ENCODE measurements at places on chromosomes 16 and 17.

GRCh38 chr17:45096141-45096540 lies 35.0 kb downstream of the NMT1 start:
- DNase-seq = no peak

DNA sequence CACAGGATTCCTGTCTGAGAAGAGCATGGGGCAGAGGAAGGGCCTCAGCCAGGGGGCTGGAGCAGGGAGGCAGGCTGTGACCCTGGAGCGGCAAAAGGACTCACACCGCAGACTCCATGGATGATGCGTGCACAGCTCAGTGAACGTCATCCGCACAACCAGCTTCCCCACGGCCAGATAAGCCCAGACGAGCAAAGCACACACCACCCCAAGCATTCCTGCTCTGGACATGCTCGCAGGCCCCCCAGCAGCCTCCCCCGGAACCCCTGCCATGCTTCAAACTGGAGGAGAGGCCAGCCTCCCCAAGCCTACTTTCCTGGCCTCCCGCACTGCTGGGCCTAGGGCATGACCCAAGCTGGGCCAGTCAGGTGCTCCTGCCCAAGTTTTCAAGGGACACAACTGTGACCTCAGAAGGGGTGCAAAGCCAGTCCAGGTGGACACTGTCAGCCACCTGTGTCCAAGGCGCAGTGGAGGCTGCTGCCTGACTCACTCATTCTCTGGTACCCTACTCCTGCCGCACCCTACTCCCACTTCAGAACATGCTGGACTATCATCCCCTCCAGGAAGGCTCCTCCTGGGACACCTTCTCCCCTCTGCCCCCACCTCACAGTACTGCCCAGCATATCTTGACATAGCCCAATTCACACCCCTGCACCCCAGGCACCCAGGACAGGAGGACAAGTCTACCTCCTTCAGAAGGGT lies 4.8 kb downstream of the BCAR1 start:
- DNase-seq = no peak

GRCh38 chr17:11109106-11109505 lies 131.9 kb upstream of the SHISA6 start:
- DNase-seq = no peak

GRCh38 chr17:7250695-7251627 lies 573 bp downstream of the CTDNEP1 start:
- DNase-seq = no peak

GRCh38 chr16:85376292-85377095 lies 236.6 kb upstream of the GSE1 start:
- DNase-seq = no peak

DNA sequence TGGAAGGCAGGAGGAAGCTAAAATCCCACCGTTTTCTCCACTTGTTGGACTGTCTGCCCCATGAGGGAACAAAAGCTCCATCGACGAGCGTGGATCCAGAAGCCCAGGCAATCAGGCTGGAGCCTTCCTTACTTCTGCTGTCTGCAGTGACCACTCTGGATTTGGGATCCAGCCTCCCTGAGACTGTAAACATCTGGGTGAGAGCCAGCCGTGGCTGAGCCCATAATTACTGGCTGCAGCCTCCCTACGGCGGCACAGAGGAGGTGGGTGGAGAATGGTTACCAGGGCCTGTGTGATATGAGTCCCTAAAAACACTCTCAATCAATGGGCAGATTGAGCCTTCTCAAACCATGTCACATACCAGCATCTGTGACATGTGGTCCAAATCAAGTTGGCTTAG lies 158.2 kb downstream of the FOXL1 start:
- no peak for DNase-seq

DNA sequence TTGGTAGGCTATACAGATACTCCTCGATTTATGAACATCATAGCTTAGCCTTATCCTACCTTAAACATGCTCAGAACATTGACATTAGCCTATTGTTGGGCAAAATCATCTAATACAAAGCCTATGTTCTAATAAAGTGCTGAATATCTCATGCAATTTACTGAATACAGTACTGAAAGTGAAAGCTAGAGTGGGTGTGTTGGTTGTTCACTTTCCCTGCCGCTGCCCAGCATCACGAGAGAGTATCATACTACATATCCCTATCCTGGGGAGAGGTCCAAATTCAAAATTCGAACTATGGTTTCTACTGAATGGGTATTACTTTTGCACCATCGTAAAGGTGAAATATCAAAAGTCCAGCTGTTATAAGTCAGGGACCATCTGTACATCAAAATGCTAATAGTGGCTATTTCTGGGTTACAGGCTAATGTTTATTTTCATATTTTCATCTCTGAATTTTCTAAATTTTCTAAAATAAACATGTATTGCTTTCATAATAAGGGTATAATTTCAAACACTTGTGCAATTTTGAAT lies 54.5 kb downstream of the NACA2 start:
- DNase-seq = no peak

DNA sequence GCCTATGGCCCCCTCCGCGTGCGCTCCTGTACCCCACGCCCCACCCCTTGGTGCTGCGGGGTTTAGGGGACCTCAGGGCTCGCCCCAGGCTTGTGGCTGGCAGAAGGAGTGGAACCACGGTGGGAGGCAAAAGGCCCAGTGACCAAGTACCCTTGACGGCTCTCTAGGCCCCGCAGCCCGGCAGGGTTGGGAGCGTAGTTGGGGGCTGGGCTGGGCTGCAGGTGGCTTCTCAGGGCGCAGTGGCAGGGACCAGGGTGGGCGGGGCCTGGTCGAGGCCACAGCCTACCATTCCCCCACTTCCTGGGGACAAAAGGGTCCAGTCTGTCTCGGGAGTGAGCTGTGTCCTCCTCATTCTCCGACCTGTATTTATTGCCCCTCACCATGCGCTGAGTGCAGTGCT lies 124.9 kb downstream of the RBFOX3 start:
- DNase-seq = no peak

DNA sequence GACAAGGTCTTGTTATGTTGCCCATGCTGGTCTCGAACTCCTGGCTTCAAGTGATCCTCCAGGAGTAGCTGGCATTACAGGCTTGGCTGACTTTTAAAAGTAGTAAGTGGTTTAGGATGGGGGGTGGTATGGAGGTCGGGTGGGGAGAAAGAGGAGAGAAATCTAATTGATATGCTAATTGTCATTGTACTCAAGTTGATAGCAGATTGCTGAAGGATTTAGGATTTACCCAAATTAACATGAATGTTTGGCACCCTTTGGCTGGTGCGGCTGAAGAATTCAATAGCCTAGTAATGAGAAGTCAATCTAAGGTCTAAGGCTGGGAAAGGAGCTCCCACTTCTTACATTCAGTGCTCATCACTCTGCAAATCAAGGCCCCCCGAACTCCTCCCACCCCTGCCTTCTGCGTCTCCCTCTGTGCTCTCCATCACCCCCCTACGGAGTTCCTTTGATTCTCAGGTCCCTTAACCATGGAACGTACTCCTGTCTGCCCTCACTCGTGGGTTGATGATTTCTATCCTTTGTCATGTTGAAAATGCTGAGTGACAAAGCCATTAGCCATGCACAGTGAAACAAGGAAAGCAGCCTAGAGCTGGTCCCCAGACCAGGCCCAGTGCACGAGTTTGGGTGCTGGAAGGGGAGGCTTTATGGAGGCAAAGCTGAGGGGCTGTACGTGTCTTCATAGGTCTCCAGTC lies 17.3 kb downstream of the CDH13 start:
- DNase-seq = no peak

GRCh38 chr17:81066072-81066471 lies 31.1 kb downstream of the BAIAP2 start:
- DNase-seq = no peak

DNA sequence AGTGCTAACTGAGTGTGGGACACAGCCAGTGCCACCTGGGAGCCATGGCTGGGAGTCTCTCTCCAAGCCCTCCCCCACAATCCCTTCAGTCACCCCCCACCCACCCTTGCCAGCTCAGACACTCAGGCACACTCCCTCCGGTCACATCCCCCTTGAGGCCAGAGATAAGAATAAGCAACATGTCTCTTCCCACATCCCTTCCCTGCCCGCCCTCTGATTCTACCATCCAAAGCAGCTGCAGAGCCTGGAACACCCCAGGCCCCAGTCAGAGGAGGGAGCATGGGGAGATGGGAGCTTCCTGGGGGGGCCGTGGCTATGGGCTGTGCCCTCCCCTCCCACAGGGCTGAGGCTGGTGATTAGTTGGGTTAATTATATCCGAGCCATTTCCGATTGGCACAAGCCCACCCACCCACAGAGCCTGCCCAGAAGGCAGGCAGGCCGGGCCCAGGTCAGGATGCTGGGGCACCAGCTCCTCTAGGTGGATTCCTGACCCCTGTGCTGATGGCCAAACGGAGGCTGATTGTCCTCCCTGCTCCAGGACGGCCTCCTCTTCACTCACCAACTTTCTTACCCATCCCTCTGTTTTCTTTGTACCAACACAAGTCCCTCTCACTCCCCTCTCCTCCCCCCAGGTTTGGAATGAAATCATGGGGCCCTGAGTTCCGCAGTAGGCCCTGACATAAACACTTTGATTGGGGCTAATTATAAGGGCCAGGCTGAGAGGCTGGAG lies 28.6 kb upstream of the MEIOC start:
- DNase-seq = no peak

DNA sequence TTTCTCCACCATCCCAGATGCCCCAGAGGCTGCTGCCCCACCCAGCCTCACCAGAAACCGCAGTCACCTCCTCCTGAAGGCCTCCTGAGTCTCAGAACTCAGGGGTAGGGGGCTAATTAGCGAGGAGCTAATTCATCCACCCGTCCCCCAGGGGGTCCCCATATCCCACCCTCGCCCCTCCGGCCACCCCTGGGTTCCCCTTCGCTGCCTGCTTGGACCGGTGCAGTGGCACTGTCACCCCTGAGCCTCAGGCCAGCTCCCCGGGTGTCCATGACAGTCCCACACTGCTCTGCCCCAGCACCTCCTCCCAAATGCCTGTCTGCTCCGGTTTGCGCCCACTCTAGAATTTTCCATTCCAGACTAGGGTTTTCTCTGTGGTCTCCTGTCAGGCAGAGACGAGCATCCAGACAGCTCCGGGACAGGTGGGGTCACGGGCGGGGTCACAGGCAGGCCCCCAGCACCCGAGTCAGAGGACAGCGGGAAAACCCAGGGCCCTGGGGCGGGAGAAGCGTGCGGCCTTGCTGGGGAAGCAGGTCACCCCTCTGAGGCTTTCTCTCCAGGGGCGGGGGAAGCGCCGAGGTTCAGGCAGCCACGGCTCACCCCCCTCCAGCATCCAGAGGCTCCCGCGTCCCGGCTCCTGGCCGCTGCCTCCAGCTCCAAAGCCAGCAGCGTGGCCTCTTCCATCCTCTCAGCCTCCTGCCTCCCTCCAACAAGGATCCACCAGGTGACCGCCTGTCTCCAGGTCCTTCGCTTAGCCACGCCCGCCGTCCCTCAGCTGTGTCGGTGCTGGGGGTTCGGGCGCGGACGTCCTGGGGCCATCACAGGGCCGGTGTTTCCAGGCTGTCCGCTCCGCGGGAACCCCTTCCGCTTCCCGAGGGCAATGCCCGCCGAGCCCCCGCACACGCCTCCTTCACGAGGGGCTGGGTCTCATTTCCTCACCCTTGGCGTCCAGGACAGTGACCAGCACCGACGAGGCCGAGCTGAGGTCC lies 3.1 kb upstream of the PERCC1 start:
- DNase-seq = no peak

- peak; percentile 35 for DNase-seq
These were observed 258.3 kb downstream of the PRKCA start for GRCh38 chr17:66560691-66561090.

DNA sequence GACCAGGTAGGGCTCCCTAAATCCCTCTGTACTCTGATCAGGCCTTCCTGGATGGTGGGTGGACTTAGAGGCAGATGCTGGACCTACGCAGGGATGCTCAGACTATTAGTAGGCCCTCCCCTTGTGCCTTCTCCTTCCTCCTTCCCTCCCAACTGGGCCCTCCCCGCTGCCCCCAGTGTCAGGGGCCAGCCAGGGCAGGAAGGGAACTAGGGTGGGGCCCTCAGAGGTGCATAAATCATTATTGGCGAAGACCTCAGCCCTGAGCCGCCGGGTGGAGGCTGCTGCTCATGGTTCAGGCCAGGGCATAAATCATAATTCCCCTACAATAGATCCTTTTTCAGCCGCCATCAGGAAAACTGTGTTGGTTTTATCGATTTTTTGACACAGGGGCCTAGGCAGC lies 81.4 kb downstream of the MRM1 start:
- no peak for DNase-seq

- DNase-seq = no peak
These were observed 15.4 kb upstream of the MYO18A start for GRCh38 chr17:29195465-29196081.

DNA sequence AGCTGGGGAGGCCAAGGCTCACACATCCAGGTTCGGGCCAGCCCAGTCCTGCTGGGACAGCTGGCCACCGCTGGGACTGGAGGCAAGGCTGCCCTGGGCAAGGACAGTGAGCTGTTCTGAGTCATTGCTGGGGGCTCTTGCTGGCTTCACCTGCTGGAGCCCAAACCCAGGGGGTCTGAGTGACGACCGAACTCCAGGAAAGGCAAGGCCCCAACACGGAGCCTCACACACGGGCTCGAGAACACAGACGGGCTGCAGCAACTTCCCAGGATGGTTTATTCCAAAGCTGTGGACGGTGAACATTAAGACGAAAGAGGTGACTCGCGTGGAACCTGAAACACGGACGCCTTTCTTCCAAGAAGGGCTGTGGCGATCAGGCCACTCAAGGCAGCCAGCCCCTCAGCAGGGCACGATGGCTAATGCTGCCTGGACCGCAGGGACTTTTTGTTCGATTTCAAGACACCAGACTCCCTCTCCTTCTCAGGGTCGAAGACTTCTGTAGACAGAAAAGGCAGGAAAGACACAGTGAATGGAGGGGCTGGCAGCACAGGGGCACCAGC lies 21.5 kb downstream of the KDM8 start:
- no peak for DNase-seq

DNA sequence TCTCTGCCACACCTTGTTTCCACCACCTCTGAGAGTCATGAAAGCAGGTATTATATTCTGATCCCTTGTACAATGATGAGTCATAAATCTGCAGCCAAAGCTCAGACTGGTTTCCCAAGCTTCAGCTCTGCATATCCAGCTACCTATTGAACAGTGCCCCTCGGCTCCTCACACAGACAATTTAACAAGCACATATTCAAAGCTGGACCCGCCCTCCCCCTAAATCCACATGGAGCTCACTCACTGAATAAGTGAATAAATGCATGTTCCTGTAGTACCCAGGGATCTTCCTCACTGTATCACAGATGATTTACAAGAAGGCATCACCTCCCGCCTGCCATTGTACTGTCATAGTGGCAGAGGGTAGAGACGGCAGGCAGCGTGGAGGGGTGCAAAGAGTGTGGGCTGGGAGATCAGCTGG lies 516.4 kb downstream of the GRIN2A start:
- no peak for DNase-seq

- DNase-seq = no peak
These were observed 16.2 kb downstream of the OTOP3 start for GRCh38 chr17:74951680-74952421.

DNA sequence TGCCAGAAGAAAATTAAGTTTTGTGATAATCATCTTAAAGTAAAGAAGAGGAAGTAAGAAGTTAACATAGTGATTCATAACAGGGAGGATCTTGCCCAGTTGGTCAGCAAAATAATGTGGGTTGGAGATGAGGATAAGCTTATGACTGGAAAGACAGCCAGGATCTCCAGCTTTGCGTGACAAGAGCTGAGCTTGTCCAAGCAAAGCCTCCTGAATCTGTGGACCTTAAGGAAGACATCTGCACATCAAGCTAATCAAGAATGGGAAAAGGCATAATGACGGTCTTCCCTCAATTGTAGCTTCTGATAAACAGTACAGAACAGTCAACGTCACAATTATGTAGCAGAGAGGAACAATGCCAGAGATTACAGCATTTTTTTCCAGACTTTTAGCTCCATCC lies 744.7 kb upstream of the GOT2 start:
- no peak for DNase-seq

Data from activated CD8-positive, alpha-beta memory T cell treated with anti-CD3 and anti-CD28 coated beads for 24 hours (primary cell).